ENCODE measurements at places on chromosomes 7 and 10. TPM values are rescaled to one million over a fixed set of nuclear protein-coding genes. Genes with fewer than 3 reads are reported as not detected.
A peak's percentile ranks its signal among the peaks of the same experiment; 100 is the strongest.

- H3K27me3 ChIP-seq: no peaks in the 10 kb centered on the region
- H3K4me1 ChIP-seq: peaks cover 33% of the 10 kb centered on the region
- peaks cover 87% of the 10 kb centered on the region for H3K36me3 ChIP-seq
- no peak overlapping the region for H3K4me3 ChIP-seq
- no peak for DNase-seq
Observed at GRCh38 chr7:128767475-128768110, 8.0 kb downstream of the OPN1SW start.

GRCh38 chr7:42605406-42606192, 306.3 kb downstream of the C7orf25 start:
- no peaks in the 10 kb centered on the region for H3K36me3 ChIP-seq
- no peaks in the 10 kb centered on the region for H3K27me3 ChIP-seq
- H3K27ac ChIP-seq: no peak overlapping the region
- DNase-seq: no peak
- no peak overlapping the region for H3K4me3 ChIP-seq

GRCh38 chr7:66837007-66837406, 84.0 kb upstream of the TMEM248 start:
- no peaks in the 10 kb centered on the region for H3K4me1 ChIP-seq
- no peak overlapping the region for H3K27ac ChIP-seq
- no peaks in the 10 kb centered on the region for H3K36me3 ChIP-seq
- H3K27me3 ChIP-seq: no peaks in the 10 kb centered on the region

DNA sequence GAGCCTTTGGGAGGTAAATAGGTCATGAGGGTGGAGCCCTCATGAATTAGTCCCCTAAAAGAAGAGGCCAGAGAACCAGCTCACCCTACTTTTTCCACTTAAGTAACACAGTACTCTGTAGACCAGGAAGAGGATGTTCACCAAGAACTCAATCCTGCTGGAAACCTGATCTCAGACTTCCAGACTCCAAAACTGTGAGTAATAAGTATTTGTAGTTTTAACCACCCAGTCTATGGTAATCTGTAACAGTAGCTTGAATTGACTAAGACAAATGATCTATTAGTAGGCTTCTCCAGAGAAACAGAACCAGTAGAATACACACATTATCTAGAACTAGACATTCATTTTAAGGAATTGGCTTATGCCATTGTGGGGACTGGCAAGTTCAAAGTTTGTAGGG, 51.5 kb downstream of the ANKMY2 start:
- H3K27ac ChIP-seq: no peak overlapping the region
- no peak overlapping the region for H3K4me3 ChIP-seq
- no peak for DNase-seq
- peaks cover 9% of the 10 kb centered on the region for H3K4me1 ChIP-seq
- no peaks in the 10 kb centered on the region for H3K27me3 ChIP-seq

- DNase-seq: no peak
- H3K4me3 ChIP-seq: no peak overlapping the region
- no peak overlapping the region for H3K27ac ChIP-seq
- no peaks in the 10 kb centered on the region for H3K4me1 ChIP-seq
Observed at GRCh38 chr7:20601121-20601520, 14.3 kb upstream of the ABCB5 start.

DNA sequence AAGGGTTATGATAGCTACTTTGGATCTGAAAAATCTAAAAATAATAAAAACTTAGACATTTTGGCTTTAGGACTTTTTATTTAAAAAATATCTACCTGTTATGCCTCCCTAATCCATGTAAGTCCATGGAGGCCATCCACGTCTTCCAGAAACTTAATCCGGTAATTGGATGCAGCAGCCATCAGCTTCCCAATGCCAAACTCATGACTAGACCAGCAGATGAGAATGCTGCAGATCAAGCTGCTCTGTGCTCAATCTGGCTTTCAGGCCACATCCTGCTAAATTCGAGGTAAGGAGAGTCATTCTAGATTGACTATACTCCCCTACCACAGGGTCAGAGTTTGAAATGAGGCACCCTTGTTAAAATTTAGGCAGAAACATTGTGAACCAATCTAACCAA, 168.5 kb upstream of the TCERG1L start:
- no peaks in the 10 kb centered on the region for H3K4me1 ChIP-seq
- H3K27ac ChIP-seq: no peak overlapping the region
- peaks cover 62% of the 10 kb centered on the region for H3K27me3 ChIP-seq
- no peaks in the 10 kb centered on the region for H3K36me3 ChIP-seq

GRCh38 chr10:73967022-73967429, 30.9 kb upstream of the VCL start:
- H3K27ac ChIP-seq: peak overlapping the region; percentile 87
- peaks cover 36% of the 10 kb centered on the region for H3K4me1 ChIP-seq
- no peaks in the 10 kb centered on the region for H3K36me3 ChIP-seq
- DNase-seq: no peak
- H3K4me3 ChIP-seq: peak overlapping the region; percentile 34

DNA sequence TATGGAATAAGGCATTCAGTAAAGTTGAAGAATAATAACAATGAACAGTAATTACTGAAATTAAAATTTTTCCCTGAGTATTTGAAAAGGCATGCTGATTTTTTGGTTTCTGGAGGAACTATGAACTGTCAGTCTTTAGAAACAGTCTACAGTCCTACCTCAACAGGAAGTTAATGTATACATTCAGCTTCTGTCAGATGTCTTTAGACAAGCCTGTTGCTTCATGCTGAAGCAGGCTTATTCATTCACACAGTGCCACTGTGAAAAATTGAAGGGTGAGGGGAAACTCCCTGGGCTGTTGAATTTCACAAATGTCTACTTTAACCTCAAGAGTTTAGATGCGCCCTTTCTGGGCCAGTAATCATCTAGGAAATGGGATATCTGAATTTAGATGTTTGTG, 3.5 kb downstream of the NRF1 start:
- no peak overlapping the region for H3K27ac ChIP-seq
- H3K4me3 ChIP-seq: no peak overlapping the region
- no peaks in the 10 kb centered on the region for H3K36me3 ChIP-seq
- peaks cover 76% of the 10 kb centered on the region for H3K4me1 ChIP-seq
- H3K27me3 ChIP-seq: no peaks in the 10 kb centered on the region

- H3K27ac ChIP-seq: no peak overlapping the region
- H3K27me3 ChIP-seq: peaks cover under 1% of the 10 kb centered on the region
- DNase-seq: no peak
Observed at GRCh38 chr7:23410446-23411183, 59.7 kb downstream of the IGF2BP3 start.

DNA sequence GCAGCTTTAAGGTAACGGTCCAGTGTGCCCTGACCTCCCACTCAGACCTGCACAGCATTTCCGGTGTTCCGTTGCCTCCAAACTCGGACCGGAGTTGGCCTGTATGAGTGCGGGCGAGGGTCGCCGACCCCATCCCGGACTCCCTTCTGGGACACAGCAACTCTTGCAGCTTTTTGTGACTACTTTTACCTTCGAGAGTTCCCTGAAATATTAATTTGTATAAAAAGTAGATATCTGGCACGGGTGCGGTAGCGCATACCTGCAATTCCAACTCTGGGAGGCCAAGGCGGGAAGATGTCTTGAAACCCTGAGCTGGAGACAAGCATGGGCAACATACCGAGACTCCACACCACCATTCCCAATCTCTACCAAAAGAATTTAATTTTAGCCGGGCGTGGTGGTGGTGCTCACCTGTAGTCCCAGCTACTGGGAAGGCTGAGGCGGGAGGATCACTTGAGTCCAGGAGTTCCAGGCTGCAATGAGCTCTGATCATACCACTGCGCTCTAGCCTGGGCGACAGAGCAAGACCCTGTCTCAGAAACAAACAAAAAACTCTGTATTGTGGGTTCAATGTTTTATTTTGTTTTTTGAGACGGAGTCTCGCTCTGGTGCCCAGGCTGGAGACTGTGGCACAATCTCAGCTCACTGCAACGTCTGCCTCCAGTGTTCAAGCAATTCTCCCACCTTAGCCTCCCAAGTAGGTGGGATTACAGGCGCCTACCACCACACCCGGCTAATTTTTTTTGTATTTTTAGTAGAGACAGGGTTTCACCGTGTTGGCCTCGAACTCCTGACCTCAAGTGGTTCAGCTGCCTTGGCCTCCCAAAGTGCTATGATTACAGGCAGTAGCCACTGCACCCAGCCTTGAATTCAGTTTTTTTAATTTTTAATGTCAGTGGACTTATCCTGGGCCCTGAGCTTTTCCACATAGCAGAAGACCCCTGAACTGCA, 1.1 kb upstream of the PPP1R35 start:
- H3K4me1 ChIP-seq: peaks cover 39% of the 10 kb centered on the region
- no peaks in the 10 kb centered on the region for H3K27me3 ChIP-seq
- H3K4me3 ChIP-seq: peak overlapping the region; percentile 93
- peak overlapping the region; percentile 95 for H3K27ac ChIP-seq

DNA sequence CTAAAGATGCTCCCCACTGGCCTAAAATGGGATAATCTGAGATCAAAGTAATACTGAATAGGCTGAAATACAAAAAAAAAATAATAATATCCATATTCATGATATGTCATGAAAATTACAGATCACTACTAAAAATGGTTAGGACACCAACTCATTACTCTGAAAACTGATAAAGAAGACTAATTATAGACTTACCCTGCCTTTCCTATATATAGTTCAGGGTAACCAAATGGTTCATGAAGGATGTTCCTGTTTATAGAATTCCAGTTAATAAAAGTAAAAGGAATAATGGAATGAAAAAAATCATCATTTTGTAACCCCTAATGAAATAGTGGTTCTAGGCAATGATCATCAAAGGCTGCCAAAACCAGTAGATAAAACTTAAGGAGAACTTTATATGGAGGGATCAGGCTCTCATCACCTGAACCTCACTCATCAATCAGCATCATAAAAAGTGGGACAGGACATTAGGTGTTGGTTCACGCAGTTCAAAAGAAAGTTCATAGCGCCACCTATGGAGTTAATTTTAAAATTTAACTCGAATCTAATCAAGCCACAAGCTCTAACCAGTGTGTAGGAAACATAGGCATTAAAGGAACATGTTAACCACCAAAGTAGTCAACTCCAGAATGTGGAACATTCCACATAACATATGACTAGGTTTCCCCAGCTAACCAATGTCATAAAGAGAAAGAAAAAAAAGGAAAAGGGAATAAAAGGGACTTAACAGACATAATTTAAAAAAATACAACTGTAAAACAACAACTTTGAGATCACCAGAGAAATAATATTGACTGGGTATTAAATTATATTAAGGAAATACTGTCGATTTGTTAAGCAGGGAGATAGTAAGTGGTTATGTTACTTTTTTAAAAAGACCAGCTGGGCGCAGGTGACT, 35.7 kb downstream of the P4HA1 start:
- no peak for DNase-seq
- peak overlapping the region; percentile 57 for H3K27ac ChIP-seq
- no peak overlapping the region for H3K4me3 ChIP-seq
- no peaks in the 10 kb centered on the region for H3K27me3 ChIP-seq
- peaks cover 34% of the 10 kb centered on the region for H3K4me1 ChIP-seq

DNA sequence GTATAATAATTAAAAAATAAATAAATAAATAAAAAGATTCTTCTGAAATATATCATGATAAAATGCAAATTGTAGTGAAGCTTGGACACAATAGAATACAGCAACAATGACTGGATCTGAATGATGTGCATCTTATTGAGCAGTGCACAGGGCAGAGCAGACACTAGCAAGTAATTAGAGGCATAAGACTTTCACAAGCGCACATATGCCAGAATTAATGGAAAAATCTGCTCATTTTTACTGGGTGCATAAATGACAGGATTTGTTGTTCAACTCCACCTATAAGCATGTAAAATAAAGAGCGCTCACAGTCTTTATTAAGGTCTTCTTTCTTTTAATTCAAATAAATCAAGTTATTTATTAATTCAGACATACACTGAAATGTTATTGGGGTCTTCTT, 125.0 kb downstream of the DPY19L1 start:
- no peak overlapping the region for H3K4me3 ChIP-seq
- no peaks in the 10 kb centered on the region for H3K27me3 ChIP-seq
- no peak overlapping the region for H3K27ac ChIP-seq
- H3K36me3 ChIP-seq: no peaks in the 10 kb centered on the region
- DNase-seq: no peak

- no peak overlapping the region for H3K27ac ChIP-seq
- no peak overlapping the region for H3K4me3 ChIP-seq
- DNase-seq: peak; percentile 70
- H3K36me3 ChIP-seq: no peaks in the 10 kb centered on the region
- H3K4me1 ChIP-seq: no peaks in the 10 kb centered on the region
- H3K27me3 ChIP-seq: peaks cover 9% of the 10 kb centered on the region
Observed at GRCh38 chr10:112314822-112315474, 31.7 kb downstream of the TECTB start.

GRCh38 chr10:9596368-9596920, 1421.2 kb upstream of the CELF2 start:
- no peaks in the 10 kb centered on the region for H3K36me3 ChIP-seq
- H3K27ac ChIP-seq: no peak overlapping the region
- no peak overlapping the region for H3K4me3 ChIP-seq
- no peak for DNase-seq
- no peaks in the 10 kb centered on the region for H3K4me1 ChIP-seq

GRCh38 chr10:78066012-78066411, 32.3 kb downstream of the RPS24 start:
- H3K4me3 ChIP-seq: no peak overlapping the region
- H3K27ac ChIP-seq: no peak overlapping the region
- H3K36me3 ChIP-seq: no peaks in the 10 kb centered on the region
- no peak for DNase-seq

- no peak overlapping the region for H3K27ac ChIP-seq
- peaks cover under 1% of the 10 kb centered on the region for H3K36me3 ChIP-seq
- no peak for DNase-seq
- H3K4me3 ChIP-seq: no peak overlapping the region
Observed at GRCh38 chr10:103729851-103730250, 125.5 kb downstream of the SH3PXD2A start.

- H3K4me3 ChIP-seq: no peak overlapping the region
- H3K27ac ChIP-seq: no peak overlapping the region
- DNase-seq: no peak
- no peaks in the 10 kb centered on the region for H3K36me3 ChIP-seq
- H3K27me3 ChIP-seq: no peaks in the 10 kb centered on the region
Observed at GRCh38 chr7:27424749-27425148, 182.1 kb downstream of the EVX1 start.

- peaks cover 24% of the 10 kb centered on the region for H3K4me1 ChIP-seq
- DNase-seq: no peak
- H3K27me3 ChIP-seq: peaks cover 4% of the 10 kb centered on the region
- H3K27ac ChIP-seq: no peak overlapping the region
- H3K36me3 ChIP-seq: no peaks in the 10 kb centered on the region
Observed at GRCh38 chr10:78541481-78542140, 507.9 kb downstream of the RPS24 start.

DNA sequence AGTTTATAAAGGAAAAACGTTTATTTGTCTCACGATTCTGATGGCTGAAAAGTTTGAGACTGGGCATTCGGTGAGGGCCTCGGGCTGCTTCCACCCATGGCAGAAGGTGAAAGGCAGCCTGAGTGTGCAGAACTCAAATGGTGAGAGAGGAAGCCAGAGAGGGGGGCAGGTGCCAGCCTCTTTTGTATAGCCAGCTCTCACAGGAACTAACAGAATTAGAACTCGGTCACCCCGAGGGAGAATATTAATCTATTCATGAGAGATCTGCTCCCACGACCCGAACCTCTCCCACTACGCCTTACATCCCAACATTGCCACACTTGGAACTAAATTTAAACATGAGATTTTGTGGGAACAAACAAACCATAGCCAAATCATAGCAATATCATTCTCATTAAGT, 112.6 kb downstream of the ZPBP start:
- H3K4me3 ChIP-seq: no peak overlapping the region
- H3K27me3 ChIP-seq: no peaks in the 10 kb centered on the region
- no peaks in the 10 kb centered on the region for H3K4me1 ChIP-seq
- H3K36me3 ChIP-seq: no peaks in the 10 kb centered on the region

Gene PNLIPRP1
- not detected for total RNA-seq

Gene PTPRN2
- total RNA-seq: 1.3 TPM

Gene IKZF1
- total RNA-seq: 2.1 TPM

Gene CALD1
- 122 TPM for total RNA-seq

All from left ventricle myocardium inferior (tissue), 1 donor.